ENCODE measurements at places on chromosomes 11 and 22.

GRCh38 chr11:134450186-134450585 lies 38.1 kb upstream of the B3GAT1 start:
- DNase-seq, result no peak

DNA sequence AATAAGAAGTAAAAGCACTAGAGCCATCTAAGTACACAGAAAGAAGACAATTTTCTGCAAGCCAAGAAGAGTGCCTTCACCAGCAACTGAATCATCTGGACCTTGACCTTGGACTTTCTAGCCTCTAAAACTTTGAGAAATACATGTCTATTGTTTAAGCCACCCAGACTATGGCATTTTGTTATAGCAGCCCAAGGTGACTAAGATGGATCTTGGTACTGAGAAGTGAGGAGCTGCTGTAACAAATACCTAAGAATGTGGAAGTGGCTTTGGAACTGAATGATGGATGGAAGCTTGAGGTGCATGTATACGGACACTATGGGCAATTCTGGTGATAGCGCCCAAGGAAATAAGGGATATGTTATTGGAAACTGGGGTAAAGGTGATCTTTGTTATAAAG lies 14.9 kb downstream of the CFAP300 start:
- DNase-seq, result no peak

GRCh38 chr11:9132203-9132878 lies 40.9 kb upstream of the SCUBE2 start:
- DNase-seq, result no peak

- DNase-seq, result no peak
Measured at GRCh38 chr11:72930008-72930407, 115.8 kb downstream of the ATG16L2 start.

DNA sequence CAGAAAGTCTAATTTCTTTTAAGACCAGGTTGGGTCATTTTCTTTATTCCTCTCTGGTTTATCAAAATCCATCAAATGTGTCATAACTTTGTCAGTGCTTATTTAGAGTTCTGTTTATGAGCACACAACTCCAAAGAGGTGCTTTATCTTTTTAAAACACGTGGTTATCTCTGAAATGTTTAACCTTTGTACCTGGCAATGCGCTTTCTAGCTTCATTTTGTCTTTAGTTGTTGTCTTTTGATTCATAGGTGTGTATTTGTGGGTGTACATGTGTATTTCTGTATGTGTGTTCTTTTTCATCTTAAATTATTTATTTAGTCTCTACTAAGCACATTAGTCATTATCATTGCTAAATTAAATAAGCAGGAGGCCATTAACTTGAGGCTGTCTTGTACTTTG lies 251.4 kb downstream of the JRKL start:
- no peak for DNase-seq

- DNase-seq, result peak; percentile 23
Measured at GRCh38 chr11:122661182-122661945, 5.8 kb downstream of the UBASH3B start.

- no peak for DNase-seq
Measured at GRCh38 chr11:123452794-123453193, 22.7 kb downstream of the GRAMD1B start.

Measured in neuronal stem cell (in vitro differentiated cells).